Activated B cell treated with CpG ODN at 0.5 μM for 24 hours (primary cell): ENCODE measurements at places on chromosomes 16 and 17.

DNA sequence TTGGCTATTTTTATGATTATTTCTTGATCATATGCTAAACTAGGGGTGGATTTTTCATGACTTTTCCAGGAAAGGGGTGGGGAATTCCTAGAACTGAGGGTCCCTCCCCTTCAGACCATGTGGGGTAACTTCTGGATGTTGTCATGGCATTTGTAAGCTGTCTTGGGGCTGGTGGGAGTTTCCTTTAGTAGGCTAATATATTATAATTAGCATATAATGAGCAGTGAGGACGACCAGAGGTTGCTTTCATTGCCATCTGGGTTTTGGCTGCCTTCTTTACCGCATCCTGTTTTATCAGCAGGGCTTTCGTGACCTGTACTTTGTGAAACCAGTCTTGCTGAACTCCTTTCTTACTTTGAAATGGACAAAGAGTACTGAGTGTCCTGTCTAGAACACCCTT lies 40.4 kb upstream of the ABCA5 start:
- no peaks in the 10 kb centered on the region for H3K4me1 ChIP-seq
- no peak overlapping the region for H3K27ac ChIP-seq
- H3K4me3 ChIP-seq = no peak overlapping the region
- peaks cover 9% of the 10 kb centered on the region for H3K27me3 ChIP-seq
- no peaks in the 10 kb centered on the region for H3K36me3 ChIP-seq

DNA sequence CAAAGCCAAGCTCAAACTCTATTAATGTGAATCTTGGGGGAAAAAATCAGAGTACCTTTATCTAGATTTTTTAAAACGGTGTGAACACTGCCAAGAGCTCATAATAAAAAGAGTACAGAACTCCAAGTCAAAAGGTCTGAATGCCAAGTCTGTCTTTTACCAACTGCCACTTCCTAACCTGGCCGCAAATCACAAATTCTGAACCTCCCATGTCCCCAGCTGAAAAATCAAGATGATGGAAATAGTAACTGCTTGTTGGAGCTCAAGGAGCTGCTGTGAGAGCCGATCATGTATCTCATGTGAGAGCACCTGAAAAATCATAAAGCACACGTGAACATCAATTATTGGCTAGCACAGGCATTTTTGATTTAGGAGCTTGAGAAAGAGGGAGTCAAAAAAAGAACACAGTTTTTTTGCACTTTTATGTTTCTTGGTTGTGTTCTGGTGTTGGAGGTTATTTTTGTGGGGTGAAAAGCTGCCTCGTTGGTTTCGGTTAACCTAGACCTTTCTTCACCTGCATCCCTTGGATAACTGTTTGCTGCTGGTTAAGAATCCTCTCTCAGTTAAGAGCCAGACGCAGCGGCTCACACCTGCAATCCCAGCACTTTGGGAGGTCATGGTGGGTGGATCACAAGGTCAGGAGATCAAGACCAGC lies 50.5 kb downstream of the GAS7 start:
- peaks cover 57% of the 10 kb centered on the region for H3K4me1 ChIP-seq
- DNase-seq = no peak
- no peak overlapping the region for H3K27ac ChIP-seq
- H3K36me3 ChIP-seq = no peaks in the 10 kb centered on the region

DNA sequence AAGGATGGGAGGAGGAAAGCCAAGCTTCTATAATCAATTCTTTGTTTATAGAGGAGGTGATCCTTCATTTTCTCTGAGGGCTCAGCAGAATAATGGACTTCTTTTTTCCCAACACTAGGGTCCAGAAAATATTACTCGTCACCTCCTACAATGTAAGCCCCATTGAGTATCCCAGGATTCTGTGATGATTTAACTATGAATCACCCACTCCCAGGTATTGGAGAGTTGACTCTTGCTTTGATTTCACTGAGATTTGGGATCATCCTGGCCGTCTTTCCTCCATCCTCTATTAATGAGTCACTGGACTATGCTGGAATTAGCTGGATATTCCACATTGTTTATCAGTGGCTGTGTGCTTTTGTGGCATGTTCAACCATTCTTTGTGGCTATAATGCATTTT lies 452.0 kb downstream of the NPIPA7 start:
- no peak for DNase-seq
- no peaks in the 10 kb centered on the region for H3K27me3 ChIP-seq
- no peaks in the 10 kb centered on the region for H3K36me3 ChIP-seq
- no peak overlapping the region for H3K27ac ChIP-seq

DNA sequence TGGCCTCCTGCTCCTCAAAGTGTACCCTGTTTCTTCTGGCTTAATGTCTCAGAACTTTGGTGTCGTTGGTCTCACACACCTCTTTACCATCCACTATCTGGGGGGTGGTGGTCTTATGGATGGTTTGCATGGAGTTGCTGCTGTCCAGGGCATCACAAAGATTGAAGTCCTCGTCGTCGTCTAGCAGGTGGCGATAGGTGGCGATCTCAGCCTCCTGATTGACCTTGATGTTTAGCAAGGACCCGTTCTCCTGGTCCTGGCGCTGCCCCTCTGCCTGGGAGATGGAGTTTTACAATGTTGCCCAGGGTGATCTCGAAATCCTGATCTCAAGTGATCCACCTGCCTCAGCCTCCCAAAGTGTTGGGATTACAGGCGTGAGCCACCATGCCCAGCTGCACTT lies 31.1 kb upstream of the HELZ start:
- H3K4me3 ChIP-seq = no peak overlapping the region
- H3K4me1 ChIP-seq = no peaks in the 10 kb centered on the region
- no peak overlapping the region for H3K27ac ChIP-seq
- no peak for DNase-seq

DNA sequence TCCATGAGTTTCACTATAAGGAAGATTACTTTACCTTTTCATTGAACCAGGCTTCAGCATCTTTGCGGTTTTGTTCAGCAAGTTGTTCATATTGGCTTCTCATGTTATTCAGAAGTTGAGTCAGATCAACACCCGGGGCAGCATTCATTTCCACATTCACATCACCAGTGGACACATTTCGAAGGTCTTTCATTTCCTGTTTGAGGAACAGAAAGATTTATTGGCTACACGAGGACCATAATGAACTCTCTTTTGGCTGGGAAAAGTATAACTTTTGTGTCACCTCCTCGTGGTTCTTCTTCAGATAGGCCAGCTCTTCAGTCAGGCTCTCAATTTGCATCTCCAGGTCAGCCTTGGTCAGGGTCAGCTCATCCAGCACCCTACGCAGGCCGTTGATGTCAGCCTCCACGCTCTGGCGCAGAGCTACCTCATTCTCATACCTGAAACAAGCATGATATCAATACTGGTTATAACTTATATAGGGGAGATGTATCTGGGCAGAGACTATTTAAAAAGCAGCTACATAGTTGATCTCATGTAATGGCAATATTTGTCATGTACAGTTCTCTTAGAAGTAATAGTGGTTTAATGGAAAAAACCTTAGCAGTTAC lies 2.1 kb downstream of the KRT10 start:
- peaks cover 16% of the 10 kb centered on the region for H3K4me1 ChIP-seq
- DNase-seq = no peak
- H3K27me3 ChIP-seq = peaks cover 2% of the 10 kb centered on the region
- H3K4me3 ChIP-seq = peak overlapping the region; percentile 35
- peaks cover 33% of the 10 kb centered on the region for H3K36me3 ChIP-seq
- H3K27ac ChIP-seq = no peak overlapping the region
